Astrocyte (in vitro differentiated cells and primary cell): ENCODE measurements at places on chromosomes 16 and 17. TPM values are rescaled to one million over a fixed set of nuclear protein-coding genes. Genes with fewer than 3 reads are reported as not detected.
A peak's percentile ranks its signal among the peaks of the same experiment; 100 is the strongest.

Gene LITAFD
- not detected in 2 replicates for total RNA-seq

- no peaks in the 10 kb centered on the region for H3K4me1 ChIP-seq
- no peak overlapping the region for H3K27ac ChIP-seq
- no peaks in the 10 kb centered on the region for H3K36me3 ChIP-seq
- no peak overlapping the region for H3K4me3 ChIP-seq
Measured at GRCh38 chr16:79272141-79272577, 328.4 kb downstream of the MAF start.

DNA sequence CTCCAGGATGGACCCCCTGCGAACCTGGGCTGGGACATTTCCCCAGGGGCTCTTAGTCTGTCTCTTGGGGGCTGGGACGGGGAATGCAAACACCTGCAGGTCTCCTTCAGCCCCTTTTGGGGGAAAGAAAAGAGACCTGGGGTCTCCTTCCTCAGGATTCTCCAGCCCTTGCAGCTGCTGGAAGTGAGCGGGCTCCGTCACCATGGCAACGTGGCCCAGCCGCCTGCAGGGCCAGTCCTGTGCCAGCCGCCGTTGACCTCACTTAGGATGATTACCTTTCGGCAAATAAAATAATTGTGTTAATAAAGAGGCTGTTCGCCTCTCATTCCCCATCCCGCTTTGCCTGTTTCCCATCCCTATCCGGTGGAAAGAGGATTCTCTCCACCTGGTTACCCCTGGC lies 25.7 kb downstream of the MRM1 start:
- DNase-seq = no peak
- H3K27ac ChIP-seq = no peak overlapping the region
- no peak overlapping the region for H3K4me3 ChIP-seq
- H3K4me1 ChIP-seq = no peaks in the 10 kb centered on the region
- H3K27me3 ChIP-seq = peaks cover 14% of the 10 kb centered on the region
- H3K36me3 ChIP-seq = no peaks in the 10 kb centered on the region

DNA sequence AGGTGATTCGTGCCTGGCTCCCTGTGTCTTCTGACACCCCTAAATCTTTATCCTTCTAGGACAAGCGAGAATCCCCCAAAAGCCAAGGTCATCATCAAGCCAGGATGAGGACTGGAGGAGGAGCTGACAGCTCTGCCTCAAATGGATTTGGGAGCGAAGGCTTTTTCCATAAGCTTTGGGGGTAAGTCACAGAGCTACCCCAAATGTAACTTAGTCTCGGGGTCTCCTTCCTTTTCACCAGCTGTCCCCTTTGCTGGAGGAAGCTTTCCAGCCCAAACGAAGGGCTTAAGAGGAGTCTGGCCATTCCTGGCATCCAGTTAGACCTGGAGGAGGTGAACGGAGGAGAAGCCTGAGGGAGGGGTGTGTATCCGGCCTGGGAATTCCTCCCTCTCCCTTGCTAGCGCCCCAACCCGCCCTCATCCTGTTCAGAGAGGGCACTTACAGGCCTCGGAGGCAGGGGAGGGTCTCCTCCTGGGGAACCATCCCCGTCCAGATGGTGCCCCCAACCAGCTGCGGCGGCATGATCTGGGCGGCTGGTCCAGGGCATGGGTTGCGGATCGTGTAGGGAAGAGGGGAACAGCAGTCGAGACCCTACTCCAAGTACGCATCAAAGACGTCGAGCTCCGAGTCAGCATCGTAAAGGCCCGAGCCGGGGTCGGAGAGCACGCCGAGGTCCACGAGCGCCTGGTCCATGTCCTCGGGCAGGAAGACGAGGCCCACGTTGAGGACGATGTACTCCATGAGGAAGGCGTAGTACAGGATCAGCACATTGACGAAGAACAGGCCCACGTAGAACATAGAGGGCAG lies 938 bp downstream of the DEXI start:
- H3K4me1 ChIP-seq = peaks cover 48% of the 10 kb centered on the region
- H3K4me3 ChIP-seq = peak overlapping the region; percentile 64
- H3K27me3 ChIP-seq = no peaks in the 10 kb centered on the region
- no peak overlapping the region for H3K27ac ChIP-seq
- H3K36me3 ChIP-seq = no peaks in the 10 kb centered on the region

Gene LGALS3BP
- total RNA-seq = 495 and 654 TPM in 2 replicates

Gene CARD14
- 0.29 TPM in 1 of 2 replicates, not detected in the other for total RNA-seq

DNA sequence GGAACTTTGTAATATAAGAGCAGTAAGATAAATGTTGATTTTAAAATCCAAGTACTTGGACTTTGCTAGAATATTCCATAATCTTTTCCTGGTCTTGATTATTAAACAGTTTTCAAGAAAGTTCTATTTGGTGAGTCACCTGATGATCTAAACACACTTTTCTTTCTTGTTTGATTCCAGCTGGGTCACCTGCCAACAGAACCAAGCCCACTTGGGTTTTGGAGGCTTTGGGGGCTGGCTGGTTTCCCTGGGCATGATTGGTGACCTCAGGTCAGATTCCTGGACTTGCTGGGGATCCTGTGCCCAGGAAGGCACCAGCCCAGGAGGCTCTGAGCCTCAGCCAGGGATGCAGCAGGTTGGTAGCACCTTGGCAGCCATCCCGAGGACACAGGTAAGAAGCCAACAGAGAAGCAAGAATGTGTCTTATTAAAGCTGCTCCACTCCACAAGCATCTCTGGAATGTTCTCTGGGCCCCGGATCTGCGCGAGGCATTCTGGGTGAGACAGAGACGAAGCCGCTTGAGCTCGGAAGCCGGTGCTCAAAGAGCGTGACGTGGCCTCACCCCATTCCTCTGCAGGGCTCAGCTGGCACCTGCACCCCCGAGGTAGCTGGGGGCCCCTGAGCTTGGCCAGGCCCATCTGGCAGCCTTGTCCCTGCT lies 3.1 kb upstream of the TEX19 start:
- H3K4me3 ChIP-seq = no peak overlapping the region
- peaks cover 2% of the 10 kb centered on the region for H3K27me3 ChIP-seq
- H3K4me1 ChIP-seq = peaks cover 10% of the 10 kb centered on the region
- H3K36me3 ChIP-seq = no peaks in the 10 kb centered on the region

DNA sequence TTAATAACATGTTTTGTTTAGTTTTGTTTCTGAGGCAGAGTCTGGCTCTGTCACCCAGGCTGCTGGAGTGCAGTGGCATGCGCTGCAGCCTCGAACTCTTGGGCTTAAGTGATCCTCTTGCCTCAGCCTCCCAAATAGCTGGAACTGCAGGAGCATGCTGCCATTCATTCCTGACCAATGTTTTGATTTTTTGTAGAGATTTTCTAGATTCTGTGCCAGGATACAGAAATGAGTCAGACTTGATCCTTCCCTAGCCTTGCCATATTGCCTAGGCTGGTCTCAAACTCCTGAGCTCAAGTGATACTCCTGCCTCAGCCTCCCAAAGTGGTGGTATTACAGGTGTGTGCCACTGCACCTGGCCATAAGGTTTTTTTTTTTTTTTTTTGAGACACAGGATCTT lies 17.7 kb downstream of the TAOK1 start:
- no peak overlapping the region for H3K4me3 ChIP-seq
- H3K4me1 ChIP-seq = peaks cover 7% of the 10 kb centered on the region
- H3K27me3 ChIP-seq = no peaks in the 10 kb centered on the region

DNA sequence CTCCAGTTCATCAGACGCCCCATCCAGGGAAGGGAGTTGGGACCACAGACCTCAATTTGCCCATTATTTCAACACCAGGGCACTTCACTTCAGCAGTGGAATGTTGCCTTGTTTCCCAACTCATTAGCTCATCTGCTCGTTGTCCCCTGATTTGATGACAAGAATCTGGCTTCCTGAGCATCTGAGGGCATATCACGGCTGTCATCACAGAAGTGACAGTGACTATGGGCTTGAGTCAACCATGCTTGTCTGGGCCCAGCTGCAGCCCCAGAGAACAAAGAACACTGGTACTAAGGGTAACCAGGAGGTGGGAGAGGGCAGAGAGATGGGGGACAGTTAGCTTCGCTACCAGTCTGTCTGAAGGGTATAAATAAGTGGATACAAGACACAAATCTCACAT lies 266.0 kb upstream of the SDK2 start:
- H3K4me1 ChIP-seq = no peaks in the 10 kb centered on the region
- DNase-seq = no peak
- no peak overlapping the region for H3K4me3 ChIP-seq
- H3K27me3 ChIP-seq = no peaks in the 10 kb centered on the region

DNA sequence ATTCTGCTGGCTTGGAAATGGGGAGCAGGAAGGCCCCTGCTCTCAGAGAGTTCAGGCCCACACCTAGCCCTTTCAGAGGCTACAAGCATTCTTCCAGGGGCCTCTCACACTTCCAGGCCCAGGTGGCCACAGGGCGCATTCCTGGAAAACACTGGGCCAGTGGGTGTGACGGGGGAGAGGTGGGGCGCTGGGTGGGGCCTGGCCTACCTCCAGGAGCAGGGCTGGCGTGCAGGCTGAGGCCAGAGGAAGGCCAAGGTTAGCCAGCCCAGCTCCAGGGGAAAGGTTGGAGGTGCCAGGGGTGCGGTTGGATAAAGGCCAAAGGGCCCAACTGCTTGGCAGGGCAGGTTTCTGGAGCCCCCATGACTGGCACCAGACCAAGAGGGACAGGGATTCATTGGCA lies 198.2 kb downstream of the MAF start:
- H3K27me3 ChIP-seq = no peaks in the 10 kb centered on the region
- H3K4me1 ChIP-seq = no peaks in the 10 kb centered on the region
- H3K36me3 ChIP-seq = no peaks in the 10 kb centered on the region
- no peak overlapping the region for H3K27ac ChIP-seq
- no peak for DNase-seq

Gene TBC1D26
- 0.14 and 0.77 TPM in 2 replicates for total RNA-seq

Gene PERCC1
- not detected in 2 replicates for total RNA-seq

DNA sequence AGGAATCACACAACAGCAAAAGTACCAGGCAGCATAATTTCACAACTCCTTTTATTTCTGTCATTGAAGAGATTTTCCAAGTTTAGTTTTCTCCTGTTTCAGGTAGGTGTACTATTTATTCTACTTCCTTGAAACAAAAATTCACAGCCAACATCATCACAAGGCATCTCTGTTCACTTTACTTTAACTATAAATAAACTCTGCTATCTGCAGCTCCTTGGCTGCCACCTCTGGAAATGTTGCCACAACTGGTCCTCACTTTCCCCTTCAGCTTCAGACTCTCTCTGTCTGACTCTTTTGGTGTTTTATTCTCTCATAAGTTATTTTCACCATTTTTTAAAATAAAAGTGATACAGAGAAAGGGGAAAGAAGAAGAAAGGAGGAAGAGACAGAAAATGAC lies 27.9 kb upstream of the KIF2B start:
- no peaks in the 10 kb centered on the region for H3K4me1 ChIP-seq
- H3K27me3 ChIP-seq = no peaks in the 10 kb centered on the region
- no peaks in the 10 kb centered on the region for H3K36me3 ChIP-seq

DNA sequence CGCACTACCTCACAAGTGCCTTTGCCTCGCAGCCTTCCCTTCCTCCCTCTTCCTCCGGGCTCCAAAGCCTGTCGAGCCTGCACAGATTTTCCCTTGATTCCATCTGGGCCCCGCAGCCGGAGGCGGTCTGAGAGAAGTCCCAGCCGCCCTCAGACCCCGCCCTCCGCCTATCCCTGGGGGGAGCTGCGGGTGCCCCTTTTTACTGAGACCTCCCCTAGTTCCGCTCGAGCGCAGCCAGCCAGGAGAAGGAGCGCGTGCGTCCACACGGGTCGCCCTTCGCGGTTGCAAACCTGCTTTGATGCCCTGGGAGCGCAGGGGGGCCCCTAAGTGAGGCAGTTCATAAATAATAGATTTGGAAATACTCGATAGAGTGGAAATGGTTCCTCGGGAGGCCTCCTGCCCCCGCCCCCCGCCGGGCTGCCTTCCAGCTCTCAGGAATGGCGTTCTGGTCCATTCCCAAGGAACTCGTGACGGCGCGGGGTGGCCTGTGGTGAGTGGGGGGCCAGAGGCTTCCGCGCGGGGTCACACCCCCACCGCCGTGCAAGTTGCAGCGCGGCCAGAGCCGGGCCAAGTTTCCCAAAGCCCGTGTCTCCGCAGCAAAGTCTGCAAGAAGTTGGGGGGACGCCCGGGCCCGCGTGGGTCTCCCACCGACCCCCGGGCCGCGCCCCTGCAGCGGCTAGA lies 610 bp downstream of the C16orf74 start:
- H3K4me3 ChIP-seq = peak overlapping the region; percentile 57
- no peak overlapping the region for H3K27ac ChIP-seq
- DNase-seq = no peak
- no peaks in the 10 kb centered on the region for H3K27me3 ChIP-seq

Gene TP53TG3
- total RNA-seq = not detected in 2 replicates

- H3K27me3 ChIP-seq = no peaks in the 10 kb centered on the region
- no peak for DNase-seq
- no peaks in the 10 kb centered on the region for H3K36me3 ChIP-seq
- H3K4me1 ChIP-seq = peaks cover 53% of the 10 kb centered on the region
- H3K4me3 ChIP-seq = no peak overlapping the region
- no peak overlapping the region for H3K27ac ChIP-seq
Measured at GRCh38 chr16:70434484-70435260, 4.2 kb downstream of the ST3GAL2 start.

DNA sequence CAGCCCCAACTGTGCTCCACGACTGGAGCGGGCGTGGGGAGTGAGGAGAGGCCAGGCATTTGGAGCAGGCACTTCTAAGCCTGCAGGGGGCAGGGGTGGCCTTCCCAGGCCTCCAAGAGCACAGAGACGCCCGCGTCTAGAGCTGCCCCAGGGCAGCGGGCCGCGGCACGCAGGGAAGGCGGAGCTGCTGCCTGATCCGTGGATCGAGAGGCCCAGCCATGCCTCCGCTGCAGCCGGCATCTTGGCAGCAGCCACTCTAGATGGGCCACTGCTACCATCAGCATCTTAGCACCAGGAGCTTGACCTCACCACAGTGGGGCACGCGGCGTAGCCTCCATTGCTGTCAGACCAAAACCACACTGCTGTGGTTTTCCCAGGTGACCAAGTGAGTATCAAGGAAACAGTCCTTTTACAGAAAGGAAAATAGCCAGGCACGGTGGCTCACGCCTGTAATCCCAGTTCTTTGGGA lies 20.4 kb upstream of the WDR45B start:
- H3K4me1 ChIP-seq = no peaks in the 10 kb centered on the region
- H3K27me3 ChIP-seq = no peaks in the 10 kb centered on the region
- peak; percentile 12 for DNase-seq
- no peaks in the 10 kb centered on the region for H3K36me3 ChIP-seq
- no peak overlapping the region for H3K4me3 ChIP-seq

Gene CHST6
- total RNA-seq = 2.5 and 3.4 TPM in 2 replicates

DNA sequence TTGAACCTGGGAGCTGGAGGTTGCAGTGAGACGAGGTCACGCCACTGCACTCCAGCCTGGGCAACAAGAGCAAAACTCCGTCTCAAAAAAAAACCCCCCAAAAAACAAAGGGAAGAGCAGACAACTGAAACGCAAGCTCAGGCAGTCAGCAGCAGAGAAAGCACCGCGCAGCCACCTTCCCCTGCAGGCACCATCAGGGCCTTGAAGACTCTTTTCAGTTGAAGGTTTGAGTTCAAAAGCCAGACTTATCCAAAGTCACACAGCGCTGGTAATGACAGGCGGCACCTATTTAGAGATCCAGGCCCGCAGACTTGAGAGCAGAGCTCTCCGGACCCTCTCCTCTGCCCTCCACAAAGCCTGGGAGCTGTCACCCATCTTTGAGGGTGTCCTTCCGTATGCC lies 11.1 kb downstream of the ZBTB4 start:
- H3K36me3 ChIP-seq = peaks cover 3% of the 10 kb centered on the region
- no peak overlapping the region for H3K4me3 ChIP-seq
- no peak for DNase-seq
- H3K27me3 ChIP-seq = no peaks in the 10 kb centered on the region
- H3K4me1 ChIP-seq = peaks cover 7% of the 10 kb centered on the region

Gene SKAP1
- not detected in 2 replicates for total RNA-seq

GRCh38 chr17:46917516-46917915 lies 5.4 kb upstream of the GOSR2 start:
- no peak overlapping the region for H3K4me3 ChIP-seq
- no peaks in the 10 kb centered on the region for H3K4me1 ChIP-seq
- no peak for DNase-seq
- H3K36me3 ChIP-seq = no peaks in the 10 kb centered on the region

Gene RPTOR
- 32.0 and 33.1 TPM in 2 replicates for total RNA-seq
